MG63 (cell line): ENCODE measurements at places on chromosomes 11 and 22. TPM values are rescaled to one million over a fixed set of nuclear protein-coding genes. Genes with fewer than 3 reads are reported as not detected.

DNA sequence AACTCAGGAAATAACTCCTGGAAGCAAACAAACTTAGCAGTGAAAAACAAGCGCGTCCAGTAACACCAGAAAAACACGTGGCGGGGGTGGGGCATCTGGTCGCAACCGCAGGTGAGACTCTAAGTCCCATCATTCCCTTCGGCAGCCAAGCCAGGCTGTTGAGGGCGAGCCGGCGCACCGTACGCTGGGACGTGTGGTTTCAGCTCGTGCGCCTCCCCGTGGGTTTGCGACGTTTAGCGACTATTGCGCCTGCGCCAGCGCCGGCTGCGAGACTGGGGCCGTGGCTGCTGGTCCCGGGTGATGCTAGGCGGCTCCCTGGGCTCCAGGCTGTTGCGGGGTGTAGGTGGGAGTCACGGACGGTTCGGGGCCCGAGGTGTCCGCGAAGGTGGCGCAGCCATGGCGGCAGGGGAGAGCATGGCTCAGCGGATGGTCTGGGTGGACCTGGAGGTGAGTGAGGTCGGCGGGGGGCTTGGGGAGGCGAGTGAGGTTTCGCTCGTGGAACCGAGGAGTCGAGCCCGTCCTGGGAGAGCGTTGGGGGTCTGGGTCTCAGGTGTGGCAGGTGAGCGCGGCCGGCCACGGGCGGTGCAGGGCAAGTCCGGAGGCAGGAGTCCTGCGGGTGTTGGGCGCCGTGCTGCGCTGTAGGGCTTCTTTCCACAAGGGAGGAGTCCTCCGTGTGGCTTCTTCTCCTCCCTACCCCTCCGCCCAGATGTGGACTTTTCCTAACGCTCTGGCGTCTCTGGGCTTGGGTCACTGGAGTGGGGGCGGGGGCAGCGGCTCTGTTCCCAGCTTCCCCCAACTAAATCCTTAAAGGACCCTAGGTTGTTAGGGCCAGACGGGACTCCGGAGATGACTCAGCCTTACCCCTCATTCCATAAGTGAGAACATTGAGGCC is at the start of gene REXO2:
Gene REXO2, plus strand, starts transcription at position 239 of the 892 bp plus-strand sequence. Its CDS starts 62 bp downstream, at position 301.
- DNase-seq, result peak; percentile 94

DNA sequence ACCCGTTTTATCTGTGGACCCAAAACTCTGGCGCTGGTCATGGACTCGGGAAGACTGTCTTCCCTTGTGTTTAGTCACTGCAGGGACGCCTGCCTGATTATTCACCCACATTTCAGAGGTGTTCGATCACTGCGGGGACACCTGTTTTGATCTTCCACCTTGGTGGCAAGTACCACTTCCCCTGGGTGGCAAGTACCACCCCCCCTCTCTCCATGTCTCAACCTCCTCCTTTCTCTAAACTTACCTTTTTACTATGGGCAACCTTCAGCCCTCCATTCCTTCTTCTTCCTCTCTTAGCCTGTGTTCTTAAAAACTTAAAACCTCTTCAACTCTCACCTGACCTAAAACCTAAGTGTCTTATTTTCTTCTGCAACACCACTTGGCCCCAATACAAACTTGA is 1.9 kb upstream of the NDUFC2 start:
- no peak for DNase-seq

DNA sequence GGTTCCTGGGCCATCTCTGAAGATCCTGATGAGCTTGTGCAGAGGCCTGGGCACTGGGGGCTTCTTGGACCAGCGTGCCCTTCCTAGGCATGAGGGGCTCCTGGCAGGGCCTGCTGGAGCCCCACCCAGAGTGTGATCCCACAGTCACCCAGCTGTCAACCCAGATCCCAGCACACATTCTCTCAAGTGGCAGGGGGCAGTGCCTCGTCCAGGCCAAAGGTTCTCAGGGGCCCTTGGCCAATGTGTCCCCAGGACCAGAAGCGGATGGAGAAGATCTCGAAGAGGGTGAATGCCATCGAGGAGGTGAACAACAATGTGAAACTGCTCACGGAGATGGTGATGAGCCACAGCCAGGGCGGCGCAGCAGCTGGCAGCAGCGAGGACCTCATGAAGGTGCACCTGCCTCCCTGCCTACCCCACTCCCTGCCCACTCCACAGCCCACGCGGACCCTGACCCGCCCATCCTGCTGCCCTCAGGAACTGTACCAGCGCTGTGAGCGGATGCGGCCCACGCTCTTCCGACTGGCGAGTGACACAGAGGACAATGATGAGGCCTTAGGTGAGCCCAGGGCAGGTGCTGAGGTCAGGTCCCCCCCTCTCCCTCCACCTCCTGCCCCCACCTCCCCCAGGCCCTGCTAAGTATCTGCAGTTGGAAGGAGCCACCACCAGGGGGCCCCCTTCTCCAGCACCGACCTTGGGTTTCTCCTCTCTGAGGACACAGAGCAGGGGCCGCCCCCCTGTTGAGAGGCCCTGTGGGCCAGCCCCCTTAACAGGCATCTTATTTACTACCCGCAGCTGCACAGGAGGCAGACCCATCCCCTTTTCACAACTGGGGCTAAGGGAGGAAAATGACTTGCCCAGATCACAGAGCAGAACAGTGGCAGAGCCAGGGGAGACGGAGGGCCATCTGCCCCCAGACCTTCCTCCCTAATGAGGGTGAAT is 14.7 kb downstream of the GGA1 start:
- DNase-seq, result peak; percentile 49

DNA sequence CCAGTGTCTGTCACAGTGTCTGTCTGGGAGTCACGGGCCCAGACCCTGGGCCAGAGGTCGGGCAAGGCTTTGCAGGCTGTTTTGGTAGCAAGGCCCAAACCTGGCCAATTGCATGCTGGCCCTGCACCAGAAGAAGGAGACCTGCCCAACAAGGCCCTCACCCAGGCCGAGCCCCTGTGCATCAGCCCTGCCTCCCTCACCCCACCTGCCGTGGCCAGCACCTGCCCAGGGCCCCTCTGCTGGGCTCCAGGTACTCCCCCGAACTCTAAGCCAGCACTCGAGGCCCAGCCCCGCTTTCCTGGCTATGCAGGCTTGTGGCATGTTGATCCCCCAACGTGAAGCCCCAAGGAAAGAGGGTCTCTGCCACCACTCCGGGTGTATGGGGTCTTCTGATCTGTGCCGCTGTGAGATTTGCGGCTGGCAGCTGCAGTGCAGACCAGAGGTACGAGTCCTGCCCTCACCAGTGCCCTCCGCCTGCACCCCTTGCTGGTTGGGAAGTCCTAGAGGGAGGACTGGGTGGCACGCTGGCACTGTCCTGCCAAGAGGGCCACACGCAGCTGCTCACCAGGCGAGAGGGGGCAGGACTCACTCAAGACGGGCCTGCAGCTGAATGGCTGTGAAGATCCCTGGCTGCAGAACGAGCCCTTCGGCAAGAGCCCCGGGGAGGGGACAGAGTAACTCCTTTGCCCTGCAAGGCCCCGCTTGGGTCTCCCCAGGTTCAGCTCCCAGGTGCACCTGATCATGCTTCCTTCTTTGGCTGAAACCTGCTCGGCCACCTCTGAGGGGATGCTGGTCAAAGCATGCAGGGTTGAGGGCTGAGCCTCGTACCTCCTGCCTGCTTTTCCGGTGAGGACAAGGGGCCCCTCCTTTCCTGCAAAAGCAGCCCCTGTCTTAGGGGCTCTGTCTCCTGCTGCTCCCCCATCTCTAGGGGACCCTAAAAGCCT is 6.7 kb upstream of the SEPTIN5 start:
- DNase-seq, result no peak

DNA sequence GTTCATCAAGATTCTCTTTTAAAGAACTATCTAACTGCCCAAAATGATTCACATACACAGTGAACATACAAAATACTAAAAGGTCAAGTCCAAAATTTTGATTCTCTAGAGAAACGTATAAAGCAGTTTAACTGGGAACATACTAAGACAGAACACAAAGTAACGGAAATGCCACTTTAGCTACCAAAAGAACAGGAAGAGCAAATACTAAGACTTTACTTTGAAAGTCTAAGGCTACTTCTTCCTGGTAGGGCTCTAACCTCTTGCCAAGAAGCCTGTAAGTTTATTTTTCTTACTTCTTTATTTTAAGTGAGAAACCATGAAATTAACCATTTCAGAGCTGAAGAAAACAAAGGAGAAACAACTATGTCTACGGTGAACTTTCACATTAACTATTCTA is 6.2 kb downstream of the PICALM start:
- no peak for DNase-seq

F2 gene
- total RNA-seq, result 0.46 TPM in 1 of 2 replicates, not detected in the other

CD248 gene
- not detected in 2 replicates for total RNA-seq

CFAP300 gene
- total RNA-seq, result 1.3 and 6.4 TPM in 2 replicates

DNA sequence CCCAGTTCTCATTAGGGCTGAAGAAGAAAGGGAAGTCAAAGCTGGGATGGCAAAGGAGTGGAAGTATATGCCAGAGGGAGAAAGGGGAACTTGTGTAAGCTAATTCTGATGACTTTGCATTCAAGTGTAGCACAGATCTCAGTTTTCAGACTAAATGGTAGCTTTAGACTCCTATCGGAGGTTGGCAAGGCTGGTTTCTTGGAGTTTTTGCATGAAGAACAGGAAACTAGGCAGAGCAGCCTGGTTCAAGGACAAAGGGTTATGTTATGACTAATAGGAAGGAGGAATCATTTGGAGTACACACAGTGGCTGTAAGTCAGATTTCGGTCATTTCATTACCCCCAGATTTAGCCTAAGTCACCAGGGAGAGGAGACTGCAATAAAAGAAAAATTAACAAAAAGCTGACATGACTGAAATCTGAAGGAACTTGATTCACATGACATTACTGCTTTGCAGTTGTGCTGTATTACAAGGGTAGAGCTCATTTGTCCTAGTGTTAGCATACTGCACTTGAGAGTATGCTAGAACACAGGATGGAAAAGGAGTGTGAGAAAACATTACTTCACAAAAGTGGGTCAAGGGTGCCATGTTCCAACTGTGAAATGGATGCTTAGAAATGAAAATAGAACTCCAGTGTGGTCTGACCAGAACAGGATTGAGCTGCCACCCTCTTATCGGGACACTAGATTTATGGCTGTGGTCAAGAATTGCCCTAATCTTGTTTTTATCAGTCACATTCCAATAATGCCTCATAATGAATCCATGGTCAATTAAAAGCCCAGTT is 23.6 kb downstream of the ADM start:
- no peak for DNase-seq

DNA sequence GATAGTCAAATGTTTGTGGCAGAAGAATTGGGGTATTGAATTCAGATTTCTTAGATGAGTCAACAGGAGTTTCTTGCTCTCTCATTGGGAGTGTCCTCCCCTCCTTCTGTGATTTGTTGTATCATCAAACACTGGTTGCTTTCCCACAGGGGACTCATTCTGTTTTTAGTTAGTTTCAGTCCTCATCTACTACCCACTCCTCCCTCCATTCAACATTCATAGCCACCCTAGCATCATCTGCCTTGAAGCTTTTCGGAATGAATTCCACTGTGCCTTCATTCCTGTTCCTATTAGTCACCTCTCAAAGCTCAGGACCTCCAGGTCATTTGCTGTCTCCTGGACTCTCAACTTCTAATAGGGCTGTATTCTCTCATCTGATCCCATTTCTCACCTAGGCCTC is 31.5 kb upstream of the RAB38 start:
- no peak for DNase-seq

- no peak for DNase-seq
Observed at GRCh38 chr22:37413546-37413945, 13.7 kb downstream of the ELFN2 start.

DNA sequence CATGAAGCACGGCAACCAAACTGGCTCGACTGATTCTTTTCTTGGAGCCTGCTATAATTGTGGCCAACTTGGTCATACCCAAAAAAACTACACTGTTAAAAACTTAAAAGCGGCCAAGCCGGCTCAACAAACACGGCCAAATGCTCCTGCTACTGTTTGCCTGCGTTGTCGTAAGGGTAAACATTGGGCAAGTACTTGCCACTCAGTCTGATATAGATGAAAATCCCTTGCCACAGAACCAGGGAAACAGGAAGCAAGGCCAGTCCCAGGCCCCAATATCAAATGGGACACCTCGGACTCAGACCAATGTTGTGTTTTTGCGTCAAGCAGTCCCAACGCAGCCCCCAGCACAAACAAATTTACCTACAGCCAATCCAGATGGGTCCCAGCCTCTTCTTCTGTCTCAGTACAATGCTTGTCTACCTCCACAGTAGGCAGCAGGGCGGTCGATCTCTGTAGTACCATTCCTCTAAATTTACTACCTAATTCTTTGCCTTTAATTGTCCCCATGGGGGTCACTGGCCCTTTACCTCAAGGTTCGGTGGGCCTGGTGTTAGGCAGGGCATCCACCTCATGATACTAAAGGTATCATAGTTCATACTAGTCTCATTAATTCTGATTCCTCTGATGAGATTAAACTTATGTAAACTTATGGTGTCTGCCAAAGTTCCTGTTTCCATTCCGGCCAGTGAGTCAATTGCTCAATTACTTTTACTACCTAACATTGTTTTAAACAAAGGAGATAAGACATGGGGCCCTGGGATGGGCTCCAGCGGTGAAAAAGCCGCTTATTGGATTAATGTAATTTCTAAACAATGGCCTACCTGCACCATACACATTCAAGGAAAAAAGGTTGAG is 3.7 kb upstream of the COMT start:
- no peak for DNase-seq

GRCh38 chr22:23524226-23524625 is 55.9 kb downstream of the IGLL1 start:
- no peak for DNase-seq

GRCh38 chr11:102378818-102379217 is 31.8 kb downstream of the BIRC2 start:
- no peak for DNase-seq

- no peak for DNase-seq
Observed at GRCh38 chr22:41951898-41952474, at the start of gene SMIM45. SMIM45 (plus strand) TSS chr22:41952150.

TMEM121B gene
- not detected in 2 replicates for total RNA-seq

SERPIND1 gene
- total RNA-seq, result not detected in 2 replicates

- no peak for DNase-seq
Observed at GRCh38 chr22:36505998-36506635, 723 bp downstream of the FOXRED2 start.

FIBIN gene
- 2.3 and 3.4 TPM in 2 replicates for total RNA-seq
